GM23338 (cell line): ENCODE measurements at places on chromosomes 12 and 14.

DNA sequence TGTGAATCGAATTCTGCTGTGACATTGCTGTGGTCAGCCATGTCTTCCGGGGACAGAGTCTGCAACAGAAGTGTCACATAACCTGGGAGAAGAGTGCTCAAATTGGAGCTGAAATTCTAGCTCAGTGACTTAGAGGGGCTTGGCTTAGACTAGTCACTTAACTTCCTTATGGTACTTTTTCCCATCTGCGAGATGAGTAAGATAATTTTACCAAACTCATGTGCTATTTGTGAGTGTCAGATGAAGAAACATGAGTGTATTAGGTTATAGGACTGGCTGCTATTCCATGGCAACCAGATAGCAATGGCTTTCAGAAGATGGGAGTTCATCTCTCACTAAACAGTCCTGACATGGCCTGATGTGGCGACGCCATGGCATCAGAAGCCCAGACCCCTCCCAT is 104.1 kb downstream of the CHST11 start:
- DNase-seq, result no peak

GRCh38 chr12:90390947-90391346 is 564.0 kb downstream of the CCER1 start:
- DNase-seq, result no peak

- no peak for DNase-seq
Measured at GRCh38 chr12:124625867-124626675, 58.7 kb upstream of the NCOR2 start.

GRCh38 chr12:132236930-132237771 is 92.2 kb downstream of the GALNT9 start:
- no peak for DNase-seq

GRCh38 chr12:94074216-94074979 is 74.0 kb upstream of the PLXNC1 start:
- no peak for DNase-seq

DNA sequence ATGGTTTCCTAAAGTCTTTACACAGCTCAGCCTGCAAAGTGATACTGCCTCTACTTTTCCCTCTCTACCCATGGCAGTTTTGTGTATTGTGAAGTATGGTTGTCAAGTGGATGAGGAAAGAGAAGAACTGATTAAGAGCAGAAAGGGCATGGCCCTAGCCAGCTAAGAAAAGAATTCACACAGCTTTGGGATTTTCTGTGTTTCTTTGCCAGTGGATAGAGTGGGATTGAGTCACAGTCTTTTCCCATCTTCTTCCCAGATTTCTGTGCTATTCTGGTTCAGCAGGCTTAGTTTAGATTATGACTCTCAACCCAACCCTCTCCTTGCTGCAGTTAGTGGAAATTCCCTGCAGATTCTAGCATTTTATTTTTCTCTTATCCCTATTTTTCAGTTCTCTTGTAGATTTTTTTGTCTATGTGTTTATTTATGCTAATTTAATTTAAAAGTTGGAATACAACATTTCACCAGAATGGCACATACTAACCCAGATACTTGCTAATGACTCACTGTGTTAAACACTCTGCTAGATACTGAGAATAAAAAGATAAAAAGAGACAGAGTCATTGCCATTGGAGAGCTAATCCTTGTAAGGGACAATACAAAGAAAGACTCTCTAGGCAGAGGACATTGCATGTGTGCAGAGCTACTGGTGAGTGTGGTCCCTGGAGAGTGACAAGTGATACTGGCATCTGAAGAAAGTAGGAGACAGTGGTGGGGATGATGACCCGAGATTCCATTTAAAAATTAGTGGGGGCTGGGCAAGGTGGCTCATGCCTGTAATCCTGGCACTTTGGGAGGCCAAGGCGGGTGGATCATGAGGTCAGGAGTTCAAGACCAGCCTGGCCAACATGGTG is 106.3 kb downstream of the ST8SIA1 start:
- no peak for DNase-seq

DNA sequence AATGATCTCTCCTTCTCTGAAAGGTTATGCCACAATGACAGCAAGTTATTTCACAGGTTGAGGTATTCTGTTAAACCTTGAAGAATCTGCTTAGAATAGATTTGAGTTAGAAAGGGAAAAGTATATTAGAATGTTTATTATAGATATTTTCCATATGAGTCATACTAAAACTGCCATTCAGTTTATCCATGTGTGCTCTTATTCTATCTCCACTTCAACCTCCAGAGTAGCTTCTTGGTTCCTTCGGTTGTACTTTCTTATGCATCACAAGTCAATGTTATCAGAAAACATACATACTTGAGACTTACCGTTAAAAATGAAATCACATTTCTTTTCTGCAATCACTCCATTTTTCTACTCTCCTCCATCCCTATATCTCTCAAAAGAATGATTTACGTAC is 197.7 kb downstream of the BCAT1 start:
- no peak for DNase-seq

DNA sequence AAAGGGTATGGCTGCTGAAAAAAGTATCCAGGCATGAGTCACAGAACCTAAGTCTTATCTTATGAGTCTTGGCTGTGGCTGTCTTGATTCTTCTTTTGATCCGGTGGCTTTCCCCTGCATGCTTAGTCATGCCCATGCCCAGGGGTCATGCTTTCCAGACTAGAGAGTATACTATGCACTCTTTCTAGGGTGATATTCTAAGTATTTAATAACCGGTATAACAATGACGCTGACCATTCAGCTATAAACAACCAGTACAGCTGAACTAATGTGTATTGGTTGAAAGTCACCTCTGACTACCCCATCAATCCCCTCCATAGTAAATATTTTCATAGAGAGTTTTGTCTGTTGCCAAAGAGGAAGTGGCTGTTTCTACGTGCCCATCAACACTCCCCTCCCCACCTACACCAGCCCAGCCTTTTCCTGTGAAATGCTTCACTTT is 34.7 kb upstream of the NRXN3 start:
- DNase-seq, result no peak

DNA sequence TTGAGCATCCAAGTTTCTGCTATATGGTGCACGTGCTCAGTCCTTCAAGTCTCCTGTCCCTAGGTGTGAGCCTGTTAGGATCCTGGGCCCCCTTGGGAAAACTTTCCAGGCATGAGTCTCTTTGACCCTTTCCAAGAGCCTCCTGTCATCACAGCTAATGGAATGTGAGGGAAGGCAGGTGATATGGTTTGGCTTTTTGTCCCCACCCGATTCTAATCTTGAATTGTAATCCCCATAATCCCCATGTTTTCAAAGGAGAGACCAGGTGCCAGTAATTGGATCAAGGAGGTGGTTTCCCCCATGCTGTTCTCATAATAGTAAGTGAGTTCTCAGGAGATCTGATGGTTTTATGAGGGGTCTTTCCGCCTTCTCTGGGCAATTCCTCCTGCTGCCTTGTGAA is 265.5 kb downstream of the ATP23 start:
- DNase-seq, result no peak

- DNase-seq, result no peak
Measured at GRCh38 chr12:25236190-25236589, 14.5 kb downstream of the KRAS start.

- DNase-seq, result peak; percentile 68
Measured at GRCh38 chr12:15323480-15323879, 1.2 kb downstream of the PTPRO start.

DNA sequence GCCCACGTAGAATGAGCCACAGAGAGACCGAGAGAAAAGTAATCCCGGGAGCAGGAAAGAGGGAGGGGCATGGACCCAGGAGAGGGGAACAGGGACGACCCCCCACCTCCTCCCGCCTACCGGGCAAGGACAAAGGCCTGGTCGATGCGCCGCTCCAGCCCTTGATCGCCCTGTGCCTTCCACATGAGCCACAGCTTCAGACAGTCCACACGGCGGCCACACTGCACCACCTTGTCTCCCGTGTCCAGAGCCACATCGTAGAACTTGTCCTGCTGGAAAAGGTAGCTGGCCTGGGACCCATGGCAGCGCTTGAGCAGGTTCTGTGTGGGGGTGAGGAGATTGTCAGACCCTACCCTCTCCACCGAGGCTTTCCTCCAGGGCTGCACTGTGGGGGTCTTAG is 20.5 kb upstream of the ZNF740 start:
- DNase-seq, result peak; percentile 44

DNA sequence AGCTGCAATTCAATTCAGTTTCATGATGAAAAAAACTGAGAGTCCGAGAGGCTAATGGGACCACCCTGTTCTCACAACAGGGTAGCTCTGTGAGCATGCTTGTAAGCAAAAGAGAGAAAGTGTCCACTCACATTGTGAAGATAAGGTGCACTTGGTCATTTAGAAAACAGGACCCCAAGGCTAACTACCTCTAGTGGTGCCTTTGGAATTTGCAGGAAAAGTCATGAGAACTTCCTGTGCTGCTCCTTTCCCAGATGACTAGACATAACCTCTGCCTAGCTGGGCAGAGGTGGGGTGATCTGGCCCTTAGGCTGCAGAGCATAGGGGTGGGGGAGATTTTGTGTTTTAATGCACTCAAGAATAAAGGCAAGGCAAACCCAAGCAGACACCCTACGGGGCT is 118.9 kb downstream of the STAB2 start:
- peak; percentile 69 for DNase-seq

- no peak for DNase-seq
Measured at GRCh38 chr14:87079416-87079815, 913.6 kb downstream of the GALC start.

DNA sequence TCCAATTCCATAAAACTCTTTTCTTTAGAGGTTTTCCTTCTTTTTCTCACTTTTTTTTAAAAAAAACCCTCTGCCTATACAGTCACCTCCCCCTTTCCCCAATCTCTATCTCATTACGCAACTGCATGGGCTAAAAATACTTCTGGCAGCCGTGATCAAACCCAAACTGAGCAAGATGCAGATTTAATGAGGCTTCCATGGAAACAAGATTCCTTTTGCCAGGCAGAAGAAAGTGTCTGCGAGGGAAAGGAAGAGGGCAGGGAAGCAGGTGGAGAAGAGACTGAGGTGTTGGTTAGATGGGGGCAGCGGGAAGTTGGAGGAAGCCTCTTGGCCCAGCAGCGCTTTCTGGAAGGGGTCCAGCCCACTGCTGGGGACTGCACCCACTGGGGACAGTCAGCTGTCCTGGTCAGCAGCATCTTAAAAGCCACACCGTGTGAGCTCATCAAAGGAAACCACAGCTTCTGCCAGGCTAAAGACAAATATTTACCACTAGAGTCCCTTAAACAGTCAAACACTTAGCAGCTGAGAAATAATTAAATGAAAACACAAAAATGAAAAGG is 90.4 kb downstream of the SLC8A3 start:
- no peak for DNase-seq

GRCh38 chr12:45203767-45204166 is 12.1 kb upstream of the ANO6 start:
- DNase-seq, result no peak

DNA sequence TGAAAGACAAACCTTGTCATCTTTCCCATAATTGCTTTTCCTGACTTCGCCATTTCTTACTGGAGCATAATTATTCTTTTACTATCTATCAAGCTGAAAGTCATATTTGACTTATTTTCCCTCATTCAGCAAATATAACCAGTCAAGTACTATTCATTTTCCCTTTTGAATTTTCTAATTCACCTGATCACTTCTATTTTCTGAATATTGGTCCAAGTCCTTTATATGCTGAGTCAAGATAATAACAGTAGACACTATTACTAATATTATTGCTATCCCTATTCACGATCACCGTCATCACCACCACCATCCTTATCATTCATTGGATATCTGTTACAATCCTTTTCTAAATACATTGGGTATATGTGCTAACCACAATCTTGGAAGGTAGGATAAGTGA is 728.0 kb downstream of the NOVA1 start:
- DNase-seq, result no peak

DNA sequence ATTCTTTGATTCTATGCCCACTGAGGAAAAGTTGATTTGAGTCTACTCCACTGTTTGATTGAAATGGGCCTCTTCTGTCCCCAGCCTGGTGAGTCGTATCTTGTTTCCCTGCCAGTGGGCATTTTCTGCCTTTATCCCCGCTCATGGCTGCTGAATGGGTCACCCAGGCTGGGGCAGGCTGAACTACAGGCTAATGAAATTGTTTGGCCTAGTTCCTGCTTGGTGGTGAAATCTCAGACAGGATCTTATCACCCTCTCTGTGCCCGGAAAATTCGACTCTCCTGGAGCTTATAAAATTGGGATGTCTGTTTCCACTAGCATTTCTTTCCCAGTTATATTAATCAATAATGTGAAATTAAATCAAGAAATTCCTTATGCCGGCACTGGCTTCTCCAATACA is 65.0 kb downstream of the CHST11 start:
- no peak for DNase-seq

DNA sequence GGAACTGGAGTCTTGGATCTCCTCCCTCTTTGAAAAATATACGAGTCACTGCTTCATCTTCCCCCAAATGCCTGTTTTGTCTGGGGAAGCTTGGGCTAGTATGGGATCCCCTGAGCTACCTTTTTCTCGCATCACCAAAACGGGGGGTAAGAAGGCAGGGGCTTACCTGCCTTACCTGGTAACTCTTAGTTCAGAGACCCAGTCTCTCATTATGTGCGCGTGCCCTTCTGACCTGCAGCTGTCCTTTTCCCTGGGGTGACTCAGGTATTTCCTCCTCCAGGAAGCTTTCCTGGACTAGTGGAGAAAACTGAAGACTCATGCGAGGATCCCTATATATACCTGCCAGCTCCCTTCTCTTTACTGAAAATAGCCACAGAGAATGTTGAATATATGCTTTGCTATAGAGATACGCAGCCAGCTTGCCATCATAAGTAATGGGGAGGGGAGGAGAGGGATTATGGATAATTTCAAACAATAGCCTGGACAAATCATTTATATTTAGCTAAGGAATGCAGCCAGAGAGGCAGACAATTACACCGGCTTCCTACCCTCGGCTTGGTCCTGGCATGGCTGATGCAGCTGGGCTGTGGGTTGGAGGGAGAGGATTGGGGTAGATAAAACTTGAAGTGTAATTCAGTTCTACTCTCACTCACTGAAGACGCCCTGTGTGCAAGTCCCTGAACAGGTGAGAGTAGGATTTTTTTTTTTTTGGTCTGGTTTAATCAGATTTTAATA is 1.1 kb downstream of the TSPAN9 start:
- DNase-seq, result peak; percentile 54

DNA sequence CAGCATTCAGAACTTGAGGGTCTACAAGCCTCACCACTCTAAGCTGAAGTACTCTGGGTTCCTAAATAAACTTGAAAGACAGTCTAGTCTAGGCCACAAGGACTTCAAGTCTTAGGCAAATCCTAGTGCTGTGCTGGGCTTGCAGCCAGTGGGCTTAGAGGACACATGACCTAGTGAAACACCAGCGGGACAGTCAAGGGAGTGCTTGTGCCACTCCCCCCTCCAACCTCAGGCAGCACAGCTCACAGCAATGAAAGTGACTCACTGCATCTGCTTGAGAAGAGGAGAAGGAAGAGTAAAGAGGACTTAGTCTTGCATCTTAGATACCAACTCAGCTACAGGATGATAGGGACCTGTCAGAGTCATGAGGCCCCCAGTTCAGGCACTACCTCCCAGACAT is 438.1 kb downstream of the IPO8 start:
- DNase-seq, result no peak

- no peak for DNase-seq
Measured at GRCh38 chr12:111455448-111456320, 50.0 kb downstream of the SH2B3 start.

GRCh38 chr12:90174198-90174510 is 465.5 kb upstream of the ATP2B1 start:
- DNase-seq, result no peak
